Breast epithelium (tissue), 4 donors: ENCODE measurements at places on chromosomes 4 and X. TPM values are rescaled to one million over a fixed set of nuclear protein-coding genes. Genes with fewer than 3 reads are reported as not detected.

EXOSC9 gene
- total RNA-seq = 23.4 TPM

- DNase-seq = no peak
Measured at GRCh38 chrX:118493016-118493415, 2.6 kb upstream of the DOCK11 start.

- DNase-seq = no peak
Measured at GRCh38 chr4:69818060-69818639, 41.8 kb downstream of the SULT1E1 start.

GRCh38 chrX:48998391-48998790 is 3.7 kb downstream of the GRIPAP1 start:
- no peak for DNase-seq

DNA sequence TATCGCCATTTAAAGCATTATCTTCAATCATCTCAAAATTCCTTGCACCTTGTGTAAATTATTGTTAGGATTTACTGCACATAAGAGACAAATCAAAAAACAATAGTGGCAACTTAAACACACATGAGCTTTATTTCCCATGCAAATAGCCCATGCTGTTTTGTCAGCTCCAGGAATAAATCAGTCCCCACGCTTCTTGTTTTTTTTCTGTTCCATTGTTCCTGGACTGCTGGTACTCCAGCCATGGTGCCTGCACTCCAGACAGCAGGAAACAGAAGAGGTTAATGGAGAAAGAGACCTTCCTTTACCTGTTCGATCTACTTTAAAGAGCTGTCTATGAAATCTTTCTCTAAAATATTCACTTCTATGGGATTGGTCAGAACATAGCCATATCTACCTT is 1515.7 kb upstream of the TENM3 start:
- DNase-seq = no peak
